ENCODE measurements at places on chromosomes 3 and 15.

GRCh38 chr15:94792196-94792595 lies 560.8 kb downstream of the MCTP2 start:
- DNase-seq: no peak

- DNase-seq: no peak
These were observed 3.2 kb downstream of the MGLL start for GRCh38 chr3:127819086-127819485.

DNA sequence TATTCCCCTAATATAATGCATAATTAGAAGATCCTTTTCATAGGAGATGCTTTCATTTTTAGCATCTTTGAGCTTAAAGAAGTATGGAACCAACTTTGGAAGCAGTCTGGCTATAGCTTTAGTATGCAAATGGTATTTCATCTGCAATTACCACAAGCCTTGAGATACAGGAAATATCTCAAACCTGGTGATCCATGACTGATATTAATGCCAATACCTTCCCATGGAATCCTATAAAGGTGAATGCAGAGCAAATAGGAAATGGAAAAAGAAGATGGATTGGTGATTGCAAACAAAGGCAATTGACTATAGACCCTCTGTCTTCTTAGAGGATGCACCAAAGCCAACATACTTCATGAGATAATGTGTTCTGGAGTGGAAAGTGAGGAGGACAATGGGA lies 326.4 kb downstream of the KBTBD8 start:
- DNase-seq: no peak

- no peak for DNase-seq
These were observed 339.4 kb upstream of the CBLB start for GRCh38 chr3:106208251-106208650.

DNA sequence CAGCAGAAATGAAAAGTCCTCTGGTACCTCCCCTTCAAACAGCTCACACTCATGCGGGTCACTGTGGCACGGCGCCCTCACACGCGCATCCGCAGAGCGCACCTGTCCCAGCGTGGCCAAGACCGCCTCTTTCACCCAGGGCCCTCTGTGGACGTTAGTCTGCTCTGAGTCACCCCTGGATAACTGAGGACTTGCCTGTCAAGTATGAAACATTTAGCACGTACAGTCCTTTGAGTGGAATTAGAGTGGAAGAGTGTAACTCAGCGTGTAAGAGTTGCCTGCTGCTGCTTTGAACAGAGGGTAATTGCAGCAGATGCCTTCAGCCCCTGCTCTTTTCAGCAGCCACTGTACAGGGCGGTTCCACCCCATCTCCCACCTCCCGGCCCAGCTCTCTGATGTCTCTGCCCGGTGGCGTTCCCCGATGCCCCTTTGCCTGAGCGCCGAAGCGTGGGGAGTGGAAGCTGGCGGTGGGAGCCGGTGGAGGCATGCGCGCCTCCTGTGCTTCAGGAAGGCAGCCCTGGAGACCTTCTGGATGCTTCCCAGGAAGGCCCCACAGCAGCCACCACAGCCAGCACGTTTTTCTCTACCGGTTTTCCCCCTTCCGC lies 23.0 kb downstream of the CPN2 start:
- DNase-seq: no peak

DNA sequence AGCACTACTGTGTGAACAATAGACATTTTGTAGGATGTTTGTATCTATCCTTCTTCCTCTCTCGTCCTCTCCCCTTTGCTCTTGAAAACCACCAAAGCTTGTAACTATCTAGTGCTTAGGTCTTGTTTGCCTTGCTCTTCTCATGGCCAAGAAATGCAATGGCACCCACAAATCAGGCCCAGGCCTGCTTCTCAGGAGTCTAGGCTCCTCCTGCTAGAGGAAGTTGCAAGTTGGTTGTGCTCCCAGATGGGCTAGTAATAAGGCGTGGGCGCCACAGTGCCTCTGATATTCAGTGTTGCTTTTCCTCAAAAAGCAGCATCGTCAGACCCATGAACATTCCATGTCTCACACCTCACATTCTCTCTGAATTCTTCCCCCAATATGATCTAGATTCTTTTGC lies 28.7 kb downstream of the ZNF385D start:
- no peak for DNase-seq

GRCh38 chr3:167146911-167147310 lies 233.2 kb downstream of the ZBBX start:
- DNase-seq: no peak

DNA sequence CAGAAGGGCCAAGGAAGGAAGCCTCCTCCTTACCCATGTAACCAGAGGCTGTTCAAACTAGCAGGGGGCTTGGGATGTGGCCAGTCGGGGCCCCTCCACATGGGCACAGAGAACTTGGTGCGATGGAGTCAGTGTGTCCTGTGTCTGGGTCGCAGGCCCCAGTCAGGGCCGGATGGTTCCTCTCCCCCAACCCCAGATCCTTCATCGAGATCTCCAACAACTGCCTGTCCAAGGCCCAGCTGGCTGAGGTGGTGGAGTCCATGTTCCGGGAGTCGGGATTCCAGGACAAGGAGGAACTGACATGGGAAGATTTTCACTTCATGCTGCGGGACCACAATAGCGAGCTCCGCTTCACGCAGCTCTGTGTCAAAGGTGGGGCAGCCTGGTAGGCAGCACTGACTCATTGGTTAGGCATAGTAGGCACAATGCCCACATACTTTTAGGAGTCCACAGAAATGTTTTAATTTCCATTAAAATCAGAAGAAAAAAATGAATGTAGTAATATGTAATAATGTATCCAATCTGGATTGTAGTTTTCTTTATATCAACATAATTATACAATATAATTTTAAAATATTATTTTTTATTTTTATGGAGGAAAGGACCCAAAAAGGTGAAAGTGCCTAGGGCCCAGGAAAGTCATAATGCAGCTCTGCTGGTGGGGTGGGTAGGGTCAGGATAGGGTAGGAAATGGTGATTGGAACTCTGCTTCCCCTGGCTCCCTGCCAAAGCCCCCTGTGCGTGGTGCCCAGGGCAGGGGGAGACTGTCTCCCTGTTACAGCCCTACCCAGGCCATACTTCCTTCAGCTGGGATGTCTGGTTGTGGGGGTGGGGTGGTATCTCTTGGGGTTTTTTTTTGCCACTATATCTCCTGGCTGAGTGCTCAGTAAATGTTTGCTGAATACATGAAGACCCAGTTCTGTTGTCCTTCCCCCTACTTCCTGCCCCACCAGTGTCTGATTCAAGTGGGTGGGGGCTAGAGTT lies 18.6 kb downstream of the DUOX1 start:
- DNase-seq: no peak

DNA sequence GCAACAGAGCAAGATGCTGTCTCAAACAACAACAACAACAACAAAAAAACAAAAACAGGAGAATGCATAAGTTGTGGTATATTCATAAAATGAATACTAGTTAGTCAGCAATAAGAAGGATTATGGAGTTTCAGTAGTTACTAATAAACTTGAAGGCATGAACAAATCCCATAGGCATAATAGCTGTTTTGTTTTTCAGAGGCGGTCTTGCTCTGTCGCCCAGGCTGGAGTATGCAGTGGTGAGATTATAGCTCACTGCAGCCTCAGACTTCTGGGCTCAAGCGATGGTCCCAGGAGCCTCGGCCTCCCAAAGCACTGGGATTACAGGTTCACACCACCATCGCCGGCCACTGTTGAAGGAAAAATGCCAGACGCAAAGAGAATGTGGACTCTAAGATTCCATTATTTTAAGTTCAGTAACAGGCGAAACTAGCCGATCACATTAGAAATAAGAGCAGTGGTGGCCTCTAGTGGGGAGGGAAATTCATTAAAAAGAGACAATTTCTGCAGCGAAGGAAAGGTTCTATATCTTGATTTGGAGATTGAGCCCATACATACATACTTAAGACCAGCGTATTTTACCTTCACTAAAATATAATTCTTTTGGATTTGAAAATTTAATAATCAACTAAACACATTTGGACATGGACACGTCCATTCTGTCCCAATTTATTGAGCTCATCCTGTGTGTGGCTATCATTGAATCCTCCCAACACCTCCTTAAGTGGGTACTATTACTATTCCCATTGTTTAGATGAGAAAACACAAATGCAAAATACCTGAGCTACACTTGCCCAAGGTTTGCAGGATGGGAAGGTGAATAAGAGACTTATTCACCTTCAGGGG lies 27.4 kb upstream of the HDAC11 start:
- DNase-seq: peak; percentile 53

- DNase-seq: no peak
These were observed 111.7 kb downstream of the CYP19A1 start for GRCh38 chr15:51226576-51227210.

DNA sequence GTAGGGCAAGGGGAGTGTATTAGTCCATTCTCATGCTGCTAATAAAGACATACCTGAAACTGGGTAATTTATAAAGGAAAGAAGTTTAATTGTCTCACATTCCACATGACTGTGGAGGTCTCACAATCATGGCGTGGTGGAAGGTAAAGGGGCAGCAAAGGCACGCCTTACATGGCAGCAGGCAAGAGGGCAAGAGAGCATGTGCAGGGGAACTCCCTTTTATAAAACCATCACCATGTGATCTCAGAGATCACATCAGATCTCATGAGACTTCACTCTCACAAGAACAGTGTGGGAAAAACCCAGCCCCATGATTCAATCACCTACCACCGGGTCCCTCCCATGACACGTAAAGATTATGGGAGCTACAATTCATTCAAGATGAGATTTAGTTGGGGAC lies 41.4 kb downstream of the SUMF1 start:
- no peak for DNase-seq

- no peak for DNase-seq
These were observed 48.7 kb upstream of the PPP4R2 start for GRCh38 chr3:72947715-72948490.
